Pericardium fibroblast (primary cell): ENCODE measurements at places on chromosomes 11 and 22. TPM values are rescaled to one million over a fixed set of nuclear protein-coding genes. Genes with fewer than 3 reads are reported as not detected.

The RIC3 gene
- total RNA-seq: not detected in 2 replicates

The C11orf87 gene
- 0.12 TPM in 1 of 2 replicates, not detected in the other for total RNA-seq

The ARSA gene
- total RNA-seq: 42.0 and 68.4 TPM in 2 replicates

The MMP27 gene
- not detected in 2 replicates for total RNA-seq

The SPTBN2 gene
- total RNA-seq: 0.12 and 0.85 TPM in 2 replicates

The OR10A2 gene
- total RNA-seq: not detected in 2 replicates

The SCUBE2 gene
- 0.68 and 2.8 TPM in 2 replicates for total RNA-seq

The P2RX6 gene
- 4.1 and 4.3 TPM in 2 replicates for total RNA-seq

The DNAJB13 gene
- under 0.01 TPM in 1 of 2 replicates, not detected in the other for total RNA-seq

The SPI1 gene
- not detected in 2 replicates for total RNA-seq

The FZD4 gene
- 21.4 and 22.6 TPM in 2 replicates for total RNA-seq

The APOBEC3F gene
- total RNA-seq: 1.5 and 8.9 TPM in 2 replicates

The MS4A15 gene
- total RNA-seq: not detected in 2 replicates

The GNG3 gene
- not detected in 2 replicates for total RNA-seq

The OR5I1 gene
- not detected in 2 replicates for total RNA-seq

The TEX54 gene
- not detected in 2 replicates for total RNA-seq

The LRRC4C gene
- total RNA-seq: 0.12 and 0.17 TPM in 2 replicates

The PANX2 gene
- 0.35 and 0.60 TPM in 2 replicates for total RNA-seq

The MRGPRE gene
- total RNA-seq: not detected in 2 replicates

The NLRP14 gene
- not detected in 2 replicates for total RNA-seq

The ACR gene
- total RNA-seq: not detected in 2 replicates

The HOATZ gene
- total RNA-seq: not detected in 2 replicates

The CBL gene
- 7.0 and 22.9 TPM in 2 replicates for total RNA-seq

The FOLR3 gene
- not detected in 2 replicates for total RNA-seq

The APIP gene
- total RNA-seq: 14.6 and 16.5 TPM in 2 replicates

The NPAS4 gene
- under 0.01 TPM in 1 of 2 replicates, not detected in the other for total RNA-seq

The CCDC81 gene
- total RNA-seq: under 0.01 TPM in 1 of 2 replicates, not detected in the other

The USP35 gene
- total RNA-seq: 7.1 and 8.5 TPM in 2 replicates

The OR6A2 gene
- not detected in 2 replicates for total RNA-seq

The DPAGT1 gene
- total RNA-seq: 21.8 and 23.6 TPM in 2 replicates

The CLCF1 gene
- total RNA-seq: 5.5 and 12.0 TPM in 2 replicates

The RCOR2 gene
- total RNA-seq: 7.8 and 8.4 TPM in 2 replicates

The SAA4 gene
- not detected in 2 replicates for total RNA-seq

The PRMT3 gene
- 8.1 and 23.1 TPM in 2 replicates for total RNA-seq

The PLAAT2 gene
- total RNA-seq: not detected in 2 replicates

The TXN2 gene
- total RNA-seq: 66.7 and 101 TPM in 2 replicates

The HMOX1 gene
- 16.2 and 19.9 TPM in 2 replicates for total RNA-seq

The RAG1 gene
- total RNA-seq: 0.12 and 0.43 TPM in 2 replicates

The CCDC73 gene
- total RNA-seq: not detected in 2 replicates

The SIDT2 gene
- total RNA-seq: 25.8 and 30.8 TPM in 2 replicates

The SHISAL1 gene
- under 0.01 and 1.1 TPM in 2 replicates for total RNA-seq

The ZNF280B gene
- total RNA-seq: 1.2 and 1.7 TPM in 2 replicates

The RASGRP2 gene
- 0.68 and 1.3 TPM in 2 replicates for total RNA-seq

The C22orf31 gene
- not detected in 2 replicates for total RNA-seq

The FGF4 gene
- total RNA-seq: not detected in 2 replicates

The APBB1 gene
- 34.5 and 36.4 TPM in 2 replicates for total RNA-seq
